ENCODE measurements at places on chromosomes 16 and 17.

DNA sequence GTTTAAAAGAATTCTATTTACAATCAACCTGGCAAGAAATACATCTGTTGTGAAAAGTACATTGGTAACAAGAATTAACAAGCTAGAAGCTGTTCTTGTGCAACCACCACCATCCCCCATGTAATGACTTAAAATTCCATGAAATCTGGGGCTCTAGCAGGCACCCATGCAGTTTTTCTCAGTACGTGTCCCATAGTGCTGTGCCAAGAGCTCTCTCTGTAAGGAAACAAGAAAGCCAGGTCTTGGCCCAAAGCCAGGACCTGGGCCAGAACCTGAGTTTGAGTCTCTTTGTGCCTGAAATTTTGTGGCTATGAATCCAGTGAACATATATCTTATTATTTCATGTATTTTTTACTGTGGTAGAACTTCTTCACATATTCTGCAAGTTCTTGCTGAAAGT is 46.6 kb downstream of the NUP93 start:
- DNase-seq: no peak

- DNase-seq: no peak
These were observed 16.2 kb downstream of the UNC13D start for GRCh38 chr17:75828076-75828400.

GRCh38 chr17:46877466-46877865 is 26.1 kb downstream of the WNT9B start:
- DNase-seq: no peak

- DNase-seq: no peak
These were observed 55.4 kb downstream of the CFDP1 start for GRCh38 chr16:75377729-75378386.

GRCh38 chr16:56939801-56940200 is 7.9 kb downstream of the HERPUD1 start:
- DNase-seq: no peak

DNA sequence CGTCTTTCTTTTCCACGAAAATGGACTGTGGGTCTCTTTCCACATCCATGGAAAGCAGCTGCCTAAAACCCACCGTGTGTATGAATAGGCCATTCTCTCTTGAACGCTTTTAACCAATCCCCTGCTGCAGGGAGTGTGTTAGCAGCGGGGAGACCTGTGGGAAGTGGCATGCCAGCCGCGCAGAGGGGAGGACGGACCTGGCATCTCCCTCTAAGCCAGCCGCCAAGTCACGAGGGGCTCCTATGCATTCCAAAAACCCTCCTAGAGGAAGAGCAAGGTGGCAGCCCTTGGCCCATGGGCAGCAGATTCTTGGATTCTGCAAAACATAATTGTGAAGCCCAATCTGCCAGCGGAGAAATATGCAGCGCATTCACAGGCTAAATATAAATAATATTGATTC is 15.4 kb downstream of the RBFOX3 start:
- no peak for DNase-seq

- DNase-seq: no peak
These were observed 293.7 kb upstream of the FOXF1 start for GRCh38 chr16:86216591-86216990.

All from MV-4-11 (cell line).